Dermis lymphatic vessel endothelial cell (primary cell): ENCODE measurements at places on chromosomes 6 and 20. TPM values are rescaled to one million over a fixed set of nuclear protein-coding genes. Genes with fewer than 3 reads are reported as not detected.

INSM1 gene
- total RNA-seq, result not detected in 2 replicates

TFAP2D gene
- total RNA-seq, result not detected in 2 replicates

MYLIP gene
- total RNA-seq, result 40.6 and 51.2 TPM in 2 replicates

KCNK17 gene
- 0.09 TPM in 1 of 2 replicates, not detected in the other for total RNA-seq

PRPF6 gene
- total RNA-seq, result 65.9 and 73.3 TPM in 2 replicates

HMGA1 gene
- 19.9 and 27.2 TPM in 2 replicates for total RNA-seq

MCHR2 gene
- total RNA-seq, result not detected in 2 replicates

BMP7 gene
- total RNA-seq, result not detected in 2 replicates

DNAH8 gene
- total RNA-seq, result under 0.01 TPM in 2 replicates
